Right cardiac atrium (tissue), 5 donors: ENCODE measurements at places on chromosomes 2 and 18. TPM values are rescaled to one million over a fixed set of nuclear protein-coding genes. Genes with fewer than 3 reads are reported as not detected.
A peak's percentile ranks its signal among the peaks of the same experiment; 100 is the strongest.

Gene ITGB6
- 1.3 TPM for total RNA-seq

Gene C1QL2
- total RNA-seq = not detected

Gene FAM110C
- total RNA-seq = 7.3 TPM

Gene FHOD3
- total RNA-seq = 118 TPM

Gene GKN2
- total RNA-seq = not detected

GRCh38 chr18:49731421-49731841 is 81.9 kb downstream of the ACAA2 start:
- DNase-seq = no peak

- DNase-seq = no peak
Observed at GRCh38 chr2:200782251-200782650, 29.5 kb upstream of the BZW1 start.

DNA sequence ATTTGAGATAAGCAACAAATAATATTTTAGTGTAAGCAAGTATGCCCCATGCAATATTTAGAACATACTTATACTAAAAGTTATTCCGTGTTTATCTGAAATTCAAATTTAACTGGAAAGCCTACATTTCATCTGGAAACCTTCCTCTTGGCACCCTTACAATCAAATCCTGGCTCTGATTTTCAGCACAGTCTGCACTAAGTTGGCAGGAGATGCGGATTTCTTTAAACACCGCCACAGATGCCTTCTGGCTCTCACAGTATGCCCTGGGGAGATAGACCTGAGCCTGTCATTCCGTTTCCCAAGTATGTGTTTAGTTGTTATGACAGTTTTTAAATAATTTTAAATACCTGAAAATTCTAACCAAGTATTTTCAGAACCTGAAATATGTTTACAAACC is 7.3 kb upstream of the MLPH start:
- no peak for DNase-seq

DNA sequence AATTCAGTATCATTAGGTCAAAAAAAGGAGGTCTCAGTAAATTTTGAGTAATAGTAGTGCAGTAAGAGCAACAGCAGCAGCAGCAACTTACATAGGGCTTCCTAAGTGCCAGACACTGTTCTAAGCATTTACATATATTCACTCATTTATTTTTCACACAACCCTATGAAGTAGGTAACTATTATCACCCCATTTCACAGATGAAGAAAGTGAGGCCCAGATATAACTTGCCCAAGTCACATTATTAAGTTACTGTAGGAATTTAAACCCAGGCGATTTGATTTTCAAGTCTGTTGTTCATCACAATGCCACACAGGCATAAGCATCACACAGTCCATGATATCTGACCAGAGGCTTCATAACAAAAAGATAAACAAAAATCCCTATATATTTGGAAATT is 90.2 kb upstream of the DTNB start:
- DNase-seq = no peak

GRCh38 chr2:182929972-182930371 is 63.5 kb upstream of the FRZB start:
- no peak for DNase-seq

DNA sequence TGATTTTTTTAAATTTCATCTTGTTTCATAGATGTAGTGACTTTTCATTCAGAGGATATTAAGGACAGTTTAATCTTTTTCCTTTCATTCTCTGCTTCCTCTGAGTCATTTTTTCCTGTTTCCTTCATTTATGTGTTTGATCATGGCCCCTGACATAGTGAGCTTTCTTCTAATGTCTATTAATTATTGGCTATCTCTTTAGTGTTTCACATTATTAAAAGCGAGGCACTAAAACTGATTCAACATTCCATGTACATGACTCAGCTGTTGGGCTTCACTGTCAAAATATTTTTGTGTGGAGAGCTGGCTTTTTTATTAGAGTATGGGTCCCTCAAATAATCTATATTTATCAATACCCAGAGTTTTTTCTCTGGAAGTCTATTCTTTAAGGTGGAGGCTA is 125.8 kb downstream of the THSD7B start:
- DNase-seq = no peak

DNA sequence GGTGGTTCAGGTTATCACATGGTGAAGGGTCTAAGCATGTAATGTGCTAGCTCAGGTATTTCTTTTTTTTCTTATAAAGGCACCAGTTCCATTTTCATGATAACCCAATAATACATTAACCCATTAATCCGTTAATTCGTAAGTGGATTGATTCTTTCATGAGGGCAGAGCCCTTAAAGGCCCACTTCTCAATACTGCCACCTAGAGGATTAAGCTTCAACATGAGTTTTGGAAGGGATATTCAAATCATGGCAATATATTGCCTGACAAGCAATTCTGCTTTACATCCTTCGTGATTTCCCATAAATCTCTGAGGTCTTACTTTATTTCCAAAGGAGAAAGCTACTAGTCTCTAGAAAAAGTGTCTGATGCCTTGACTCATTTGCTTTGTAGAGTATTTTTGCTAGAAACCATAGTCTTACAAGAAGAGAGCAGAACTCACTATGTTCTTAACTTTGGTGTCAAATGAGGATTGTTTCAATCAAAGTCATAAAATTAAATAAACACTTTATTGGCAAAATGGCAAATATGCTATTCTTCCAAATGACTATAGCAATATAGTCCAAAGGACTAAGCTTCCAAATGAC is 271.3 kb downstream of the KCNS3 start:
- no peak for DNase-seq

- no peak for DNase-seq
Observed at GRCh38 chr2:239723486-239724193, 301.5 kb downstream of the NDUFA10 start.

DNA sequence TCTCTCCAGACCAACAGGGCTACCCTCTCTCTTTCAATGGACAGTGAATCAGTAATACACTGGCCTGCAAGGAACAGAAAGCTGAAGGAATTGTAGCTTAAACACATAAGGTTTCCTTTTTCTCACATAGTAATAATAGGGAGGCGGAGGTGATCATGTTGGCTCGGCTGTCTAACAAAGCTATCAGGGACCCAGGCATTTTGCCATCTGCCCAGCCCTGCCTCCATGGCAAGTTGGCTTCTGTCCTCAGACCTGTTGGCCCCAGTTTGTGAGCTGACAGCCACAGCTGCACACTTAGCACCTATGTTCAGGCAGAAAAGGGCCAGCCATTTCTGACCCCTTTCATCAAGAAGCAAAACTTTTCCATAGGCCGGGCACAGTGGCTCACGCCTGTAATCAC is 2.0 kb upstream of the CHRNG start:
- DNase-seq = no peak

- DNase-seq = peak; percentile 81
Observed at GRCh38 chr2:219684721-219685689, 57.6 kb downstream of the SLC4A3 start.

DNA sequence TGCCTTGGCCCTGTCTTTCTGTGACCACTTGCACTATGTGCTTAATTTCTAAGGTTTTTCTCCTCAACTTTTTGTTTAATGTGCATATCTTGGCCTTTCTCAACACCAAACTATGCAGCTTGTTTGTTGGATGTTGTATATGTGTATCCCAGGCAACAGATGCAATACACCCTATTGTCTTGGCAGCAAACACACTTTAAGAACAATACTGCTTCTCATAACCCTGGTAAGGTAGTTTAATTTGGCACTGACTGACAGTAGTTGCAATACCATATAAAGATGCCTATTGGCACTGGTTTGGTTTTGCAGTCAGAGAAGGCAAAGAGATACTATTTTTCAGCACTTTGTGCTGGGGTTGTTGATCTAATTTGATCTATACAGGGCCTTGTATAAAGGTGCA is 360.7 kb upstream of the CWC22 start:
- no peak for DNase-seq

- peak; percentile 48 for DNase-seq
Observed at GRCh38 chr18:10442551-10442971, 11.9 kb upstream of the APCDD1 start.

DNA sequence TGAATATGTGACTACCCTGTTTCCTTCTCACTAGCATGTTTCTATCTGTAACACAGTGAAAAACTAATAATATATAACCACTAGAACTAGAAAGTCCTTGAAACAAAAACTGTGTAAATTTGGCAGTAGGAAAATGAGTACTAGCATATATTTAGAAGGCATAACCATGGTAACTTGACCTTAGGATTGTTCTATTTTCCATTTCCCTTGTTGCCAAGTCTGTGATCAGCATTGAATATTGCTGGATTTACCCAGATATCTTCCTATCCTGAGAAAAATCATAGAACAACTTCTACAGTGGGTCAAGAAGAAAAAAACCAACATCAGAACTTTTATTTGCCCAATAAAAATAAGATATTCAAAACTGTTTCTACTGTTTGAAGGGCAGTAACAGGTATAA is 563.9 kb upstream of the NRXN1 start:
- DNase-seq = no peak

GRCh38 chr18:63762518-63762917 is 12.7 kb upstream of the SERPINB7 start:
- no peak for DNase-seq

DNA sequence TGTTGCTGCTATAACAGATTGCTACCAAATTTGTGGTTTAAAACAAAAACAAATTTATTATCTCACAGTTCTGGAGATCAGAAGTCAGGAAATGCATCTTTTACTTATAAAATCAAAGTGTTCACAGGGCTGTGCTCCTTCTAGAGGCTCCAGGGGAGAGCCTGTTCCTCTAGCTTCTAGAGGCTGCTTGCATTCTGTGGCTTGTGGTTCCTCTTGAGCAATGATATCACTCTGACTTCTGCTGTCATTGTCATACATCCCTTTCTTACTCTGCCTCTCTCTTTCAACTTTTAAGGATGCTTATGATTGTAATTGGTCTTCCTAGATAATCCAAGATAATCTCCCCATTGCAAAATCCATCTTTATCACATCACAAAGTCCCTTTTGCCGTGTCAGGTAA is 6.1 kb upstream of the DCC start:
- DNase-seq = no peak

DNA sequence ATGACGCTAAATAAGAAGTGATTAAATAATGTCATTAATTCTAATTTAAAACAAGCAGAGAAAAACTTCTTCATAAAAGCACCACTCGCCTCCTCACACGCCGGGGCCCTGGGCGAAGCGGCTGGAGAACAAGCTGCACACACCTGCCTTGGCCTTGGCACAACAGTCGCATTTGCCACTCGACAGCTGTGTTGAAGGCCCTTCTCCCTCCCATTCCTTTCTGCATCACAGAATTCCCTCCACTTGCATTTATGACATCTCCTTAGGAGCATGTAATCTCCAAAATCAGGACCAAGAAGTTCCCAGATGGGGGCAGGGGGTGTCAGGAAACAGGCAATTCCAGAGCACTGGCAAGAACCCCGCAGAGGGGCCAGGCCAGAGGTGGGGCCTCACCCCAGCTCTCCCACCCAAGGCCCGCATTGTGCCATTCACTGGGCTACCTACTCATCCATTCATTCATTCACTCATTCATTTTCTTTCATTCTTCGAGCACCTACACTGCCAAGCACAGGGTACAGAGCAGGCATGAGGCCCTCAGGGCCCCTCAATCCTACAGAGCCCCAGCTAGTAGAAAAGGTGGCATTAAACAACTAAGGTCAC is 6.4 kb downstream of the HDAC4 start:
- DNase-seq = peak; percentile 33

DNA sequence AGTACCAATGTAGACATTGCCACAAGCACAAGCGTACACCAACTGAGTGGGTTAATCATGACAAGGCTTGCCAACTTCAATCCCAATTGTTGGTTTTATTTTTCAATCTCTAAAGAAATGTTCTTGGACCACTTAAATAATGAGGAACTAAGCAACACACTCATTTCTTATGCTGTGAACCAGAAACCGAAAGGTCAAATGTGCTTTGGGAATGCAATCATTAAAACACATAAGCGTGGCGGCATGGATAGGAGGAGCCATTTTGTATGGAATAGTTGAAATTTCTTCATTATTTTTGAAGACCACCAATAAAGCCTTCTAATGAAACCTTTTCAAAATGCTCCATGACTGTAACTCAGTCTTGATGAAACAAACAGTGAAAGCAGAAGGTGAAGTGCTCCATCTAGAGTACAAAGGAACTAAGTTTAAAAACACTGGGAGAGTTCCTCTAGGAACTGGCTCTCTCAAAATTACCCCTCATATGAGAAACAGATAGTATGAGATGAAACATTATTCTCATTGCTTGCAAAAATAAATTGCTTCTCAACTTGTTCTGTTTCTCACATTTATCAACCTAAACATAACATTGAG is 113.2 kb upstream of the CHST9 start:
- DNase-seq = no peak

DNA sequence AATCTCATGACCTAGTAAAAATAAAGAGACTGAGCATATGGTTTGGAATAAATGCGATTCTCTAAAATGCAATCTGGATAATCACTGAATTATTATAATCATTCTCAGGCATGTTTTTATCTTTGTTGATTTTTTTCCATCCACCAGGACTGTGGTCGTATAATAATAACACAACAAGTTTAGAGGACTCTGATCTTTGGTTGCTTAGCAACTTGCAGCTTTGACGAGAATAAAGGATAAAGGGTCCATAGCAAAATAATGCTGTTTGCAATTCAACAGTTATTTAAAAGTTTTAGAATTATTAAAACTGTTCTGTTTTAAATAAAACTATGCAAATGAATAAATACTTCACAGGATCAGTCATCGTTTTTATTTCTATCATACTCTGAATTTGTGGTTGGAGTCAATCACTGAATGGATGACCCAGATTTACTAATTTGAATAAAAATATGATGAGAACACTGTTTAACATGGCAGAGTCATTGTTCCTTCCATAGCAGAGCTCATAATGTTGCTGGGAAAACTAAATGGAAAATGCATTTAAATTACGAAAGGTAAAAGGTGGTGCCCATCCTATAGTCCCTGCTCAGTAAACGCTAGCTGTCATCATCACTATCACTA is 29.3 kb downstream of the DNER start:
- DNase-seq = no peak

- no peak for DNase-seq
Observed at GRCh38 chr2:150619607-150620330, 132.3 kb upstream of the RND3 start.

DNA sequence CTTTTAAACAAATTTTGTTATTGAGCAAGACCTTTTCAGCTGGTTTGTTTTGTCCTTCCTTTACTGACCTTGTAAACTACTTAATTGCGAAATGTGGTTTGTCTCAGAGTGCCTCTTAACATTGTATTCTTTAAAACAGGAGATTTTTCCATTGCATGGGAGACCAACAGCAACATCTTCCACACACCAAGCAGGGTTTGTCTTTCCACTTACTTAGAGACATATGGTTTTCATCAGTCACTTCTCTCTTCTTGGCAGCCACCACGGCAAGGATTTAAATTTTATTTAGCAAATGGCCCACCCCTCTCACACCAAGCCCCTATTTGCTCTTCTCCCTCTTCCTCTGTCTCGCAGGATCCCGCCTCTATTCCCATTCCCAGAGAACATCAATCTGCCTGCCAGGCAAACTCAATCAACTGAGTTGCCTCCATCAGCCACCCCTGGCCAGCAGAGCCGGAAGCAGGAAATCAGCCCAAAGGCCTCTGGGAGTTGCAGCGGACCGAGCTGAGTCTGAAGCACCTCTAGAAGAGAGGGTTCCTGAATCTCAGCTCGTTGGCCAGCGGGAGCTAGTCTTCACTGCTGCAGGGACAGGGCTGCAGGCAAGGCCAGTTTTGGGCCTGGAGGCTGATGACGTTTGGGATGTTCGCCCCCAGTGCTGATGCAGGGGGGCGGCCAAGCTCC is 11.3 kb upstream of the CIB4 start:
- no peak for DNase-seq
